ENCODE measurements at places on chromosomes 3 and 15.

DNA sequence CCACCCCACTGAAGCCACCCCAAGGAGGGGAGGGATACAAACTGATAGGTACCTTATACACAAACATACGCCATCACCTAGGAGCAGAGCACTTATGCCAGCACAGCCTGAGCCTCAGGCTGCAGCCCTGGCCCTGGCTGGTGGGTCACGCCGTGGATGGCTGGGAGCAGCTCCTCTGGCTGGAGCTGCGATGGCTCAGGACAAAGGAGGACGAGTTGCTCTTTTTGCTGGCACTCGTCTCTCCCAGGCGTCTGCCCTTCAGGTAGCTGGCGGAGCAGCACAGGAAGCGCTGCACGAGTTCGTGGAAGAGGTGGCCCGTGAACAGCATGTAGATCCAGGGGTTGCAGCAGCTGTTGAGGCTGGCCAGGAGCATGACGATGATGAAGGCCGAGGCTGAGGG lies 16.6 kb downstream of the OXTR start:
- DNase-seq = no peak

DNA sequence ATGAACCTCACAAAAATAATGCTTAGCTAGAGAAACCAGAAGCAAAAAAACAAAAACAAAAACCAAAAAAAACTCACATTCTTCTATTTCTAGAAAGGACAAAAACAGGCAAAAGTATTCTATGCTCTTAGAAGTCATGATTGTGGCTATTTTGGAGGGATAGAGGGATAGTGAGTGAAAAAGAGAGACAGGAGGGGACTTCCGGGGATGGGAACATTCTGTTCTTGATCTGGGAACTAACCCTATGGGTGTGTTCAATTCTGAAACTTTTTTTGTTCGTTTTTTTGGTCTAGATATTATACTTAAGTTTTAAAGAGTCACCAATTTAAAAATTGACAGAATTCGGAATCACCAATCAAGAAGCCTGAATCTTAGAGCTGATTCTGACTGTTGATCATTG lies 120.0 kb upstream of the TPM1 start:
- no peak for DNase-seq

GRCh38 chr3:46609212-46609721 lies 3.1 kb upstream of the FAM240A start:
- DNase-seq = no peak

DNA sequence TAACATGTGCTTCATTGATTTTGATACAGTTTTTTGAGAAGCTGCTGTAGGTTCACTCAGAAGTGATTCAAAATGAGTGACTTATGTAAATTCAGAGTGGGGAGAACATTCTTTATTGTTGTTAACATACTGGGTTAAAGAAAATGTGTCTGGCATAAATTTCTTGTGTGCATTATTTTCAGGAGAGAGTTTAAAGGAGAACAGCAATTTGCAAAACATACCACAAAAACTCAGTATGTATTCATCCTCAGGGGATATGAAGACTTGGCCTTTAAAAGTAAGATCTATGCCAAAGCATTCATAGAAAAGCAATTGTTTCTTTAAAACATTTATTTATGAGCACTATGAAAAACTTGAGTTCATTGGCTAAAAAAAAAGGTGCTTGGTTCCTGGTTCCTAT lies 1089.8 kb downstream of the ROBO2 start:
- no peak for DNase-seq

GRCh38 chr15:94047566-94047965 lies 183.8 kb upstream of the MCTP2 start:
- DNase-seq = no peak

- DNase-seq = no peak
These were observed 137.4 kb downstream of the MBNL1 start for GRCh38 chr3:152405915-152406802.

DNA sequence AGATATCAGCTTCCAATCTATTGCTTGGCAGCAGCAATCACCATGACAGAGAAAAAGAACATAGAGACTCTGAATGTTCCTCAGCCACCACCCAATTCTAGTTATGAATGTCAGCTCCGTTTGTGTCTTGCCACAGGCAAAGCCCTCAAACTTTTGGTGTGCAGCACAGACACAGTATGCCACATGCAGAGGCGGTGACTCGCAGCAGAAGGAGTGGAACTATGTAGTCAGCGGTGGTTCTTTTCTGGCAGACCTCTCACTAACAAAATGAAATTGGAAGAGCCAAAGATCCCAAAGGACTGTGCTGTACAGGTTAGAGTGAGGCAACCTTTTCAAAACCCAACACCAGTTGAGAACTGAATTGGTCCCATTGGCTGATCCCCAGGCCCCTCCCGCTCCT lies 220.9 kb downstream of the SLC9A9 start:
- DNase-seq = no peak

DNA sequence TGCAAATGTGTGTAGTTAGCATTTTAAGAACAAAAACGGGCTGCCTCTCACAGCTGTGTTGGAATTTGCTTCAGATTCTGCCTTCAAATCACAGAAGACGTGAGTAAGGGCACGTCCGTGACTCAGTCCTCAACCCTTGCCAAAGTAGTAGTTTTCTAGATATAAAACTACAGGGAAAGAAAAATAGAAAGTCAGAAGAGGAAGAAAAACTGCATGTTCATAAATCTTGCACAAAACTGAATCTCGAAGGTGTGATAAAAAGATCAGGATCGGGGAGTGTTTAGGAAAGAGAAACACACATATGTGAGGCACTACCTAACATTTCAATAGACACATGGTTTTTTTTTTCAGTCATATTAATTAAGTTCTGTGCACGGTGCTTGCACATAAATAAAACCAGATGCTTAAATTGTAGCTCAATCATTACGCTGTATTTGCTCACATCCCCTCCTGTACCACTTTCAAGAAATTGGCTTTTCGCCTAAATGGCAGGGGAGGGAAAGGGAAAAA lies 71.7 kb downstream of the P3H2 start:
- no peak for DNase-seq

DNA sequence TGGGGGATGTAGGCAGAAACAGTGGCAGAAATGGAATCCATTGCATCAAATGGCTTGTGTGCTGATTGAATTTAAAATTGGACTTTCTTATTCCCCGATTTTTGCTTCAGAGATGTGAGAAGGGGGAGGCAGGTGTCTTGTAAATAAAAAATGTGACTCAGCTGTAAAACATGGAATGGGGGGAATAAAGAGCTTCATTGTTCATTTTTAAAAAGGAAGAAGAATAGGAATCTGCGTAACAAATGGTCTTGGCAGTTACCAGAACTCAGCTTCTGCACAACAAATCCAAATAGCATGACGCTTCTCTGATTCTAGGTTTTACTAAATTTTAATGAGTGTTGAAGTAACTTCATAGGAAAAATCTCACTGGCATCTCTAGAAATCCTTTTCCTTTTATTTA lies 323.9 kb upstream of the GBE1 start:
- DNase-seq = no peak

DNA sequence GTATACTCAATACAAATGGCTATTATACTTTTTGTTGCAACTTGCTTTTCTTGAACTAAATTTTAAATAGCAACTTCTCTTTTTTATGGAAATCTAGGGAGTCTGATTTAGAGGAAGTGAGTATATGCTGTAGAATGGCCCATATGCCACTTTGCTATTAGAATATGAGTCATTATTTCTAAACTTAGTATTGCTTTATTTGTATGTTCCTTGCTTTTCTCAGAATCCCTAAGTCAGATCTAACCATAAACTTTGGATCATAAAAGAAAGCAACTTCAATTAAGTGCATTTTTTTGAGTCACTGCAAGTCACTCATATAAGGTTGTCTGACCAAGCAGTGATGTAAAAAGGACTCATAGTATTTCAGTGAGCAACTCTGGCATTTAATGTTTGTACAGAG lies 17.5 kb upstream of the SPTSSB start:
- no peak for DNase-seq

- DNase-seq = no peak
These were observed 46.9 kb downstream of the PIK3R4 start for GRCh38 chr3:130699765-130700164.

GRCh38 chr3:1138036-1138435 lies 45.2 kb downstream of the CNTN6 start:
- DNase-seq = no peak

DNA sequence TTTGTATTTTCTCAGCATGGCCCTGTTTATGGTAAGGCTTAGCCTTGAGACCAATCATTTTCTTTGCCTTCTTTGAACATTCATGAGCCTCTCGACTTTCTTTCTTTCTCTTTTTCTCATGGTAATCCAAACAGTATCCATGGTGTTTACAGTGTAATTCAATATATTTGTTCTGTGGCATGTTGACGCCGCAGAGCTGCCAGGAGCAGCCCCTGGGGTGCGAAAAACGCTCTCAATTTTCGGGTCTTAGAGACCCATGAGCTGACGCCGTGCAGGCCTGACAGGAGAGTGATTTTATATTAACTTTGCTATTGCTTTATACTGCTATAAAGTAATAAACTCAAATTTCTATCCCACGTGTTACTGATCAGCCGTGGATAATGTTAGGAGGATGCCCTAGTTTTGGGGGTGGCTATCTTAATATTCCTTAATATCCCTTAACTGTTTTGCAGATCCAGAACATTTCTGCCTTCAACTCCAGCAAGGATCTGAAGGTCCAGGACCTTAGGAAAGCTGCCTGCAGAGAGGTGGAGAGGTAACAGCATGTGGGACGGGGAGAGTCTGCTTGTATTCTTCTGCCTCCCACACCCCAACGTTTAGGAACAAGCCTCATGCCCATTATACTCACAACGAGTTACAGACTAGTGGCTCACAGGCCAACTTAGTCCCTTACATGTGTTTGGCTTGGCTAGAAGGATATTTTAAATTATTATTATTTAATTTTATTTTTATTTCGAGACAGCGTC lies 29.3 kb upstream of the MYO1E start:
- DNase-seq = no peak

- no peak for DNase-seq
These were observed 984.1 kb upstream of the GBE1 start for GRCh38 chr3:82745544-82745943.

DNA sequence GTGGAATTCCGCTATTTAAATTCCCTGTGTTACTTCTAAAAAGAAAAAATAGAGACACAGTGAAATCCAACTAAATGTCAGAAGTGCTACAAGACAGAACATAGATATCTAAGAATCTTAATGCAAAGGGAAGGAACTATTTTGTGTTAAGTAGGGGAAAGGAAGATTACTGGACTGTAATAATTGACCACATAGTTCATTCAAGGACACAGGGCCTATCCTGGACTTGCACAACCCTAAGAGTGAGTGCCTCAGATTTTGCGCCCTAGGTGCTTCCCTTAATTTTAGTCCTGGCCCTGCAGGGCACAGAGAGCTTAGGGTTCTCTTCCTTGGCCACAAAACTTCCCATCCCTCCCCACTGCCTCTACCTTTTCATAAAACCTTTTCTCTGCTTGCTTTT lies 3.5 kb upstream of the IL20RB start:
- DNase-seq = no peak

DNA sequence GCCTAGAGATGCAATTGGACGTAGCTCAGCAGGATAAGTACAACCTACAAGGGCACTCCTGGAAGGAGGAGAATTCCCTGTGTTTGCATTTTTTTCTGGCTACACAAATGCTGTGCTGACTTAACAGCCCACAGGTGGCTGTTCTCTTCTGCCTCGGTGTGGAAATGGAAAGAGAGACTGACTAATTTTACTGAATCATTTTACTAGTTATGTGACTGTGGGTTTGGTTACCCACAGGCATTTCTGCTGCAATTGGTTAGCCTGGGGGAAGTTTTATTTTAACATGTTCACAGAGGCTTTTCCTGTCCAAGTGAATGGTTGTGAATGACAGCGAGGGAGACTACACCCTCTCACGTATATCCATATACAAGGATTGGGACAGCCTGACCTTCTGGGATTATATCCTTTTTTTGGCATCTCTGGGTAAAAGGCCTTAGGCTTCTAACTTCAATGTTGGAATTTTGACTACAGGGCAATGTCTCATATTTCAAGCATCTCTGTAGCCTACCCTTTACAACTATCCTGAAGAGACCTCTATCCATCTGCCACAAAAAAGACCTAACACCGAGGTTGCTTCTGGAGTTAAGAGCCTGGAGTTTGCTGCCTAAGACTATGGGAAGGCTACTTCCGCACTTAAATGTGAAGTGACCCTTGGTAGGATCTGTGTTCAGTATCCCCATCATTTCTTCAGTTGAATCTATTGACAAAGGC lies 67.2 kb upstream of the TP63 start:
- DNase-seq = peak; percentile 87

DNA sequence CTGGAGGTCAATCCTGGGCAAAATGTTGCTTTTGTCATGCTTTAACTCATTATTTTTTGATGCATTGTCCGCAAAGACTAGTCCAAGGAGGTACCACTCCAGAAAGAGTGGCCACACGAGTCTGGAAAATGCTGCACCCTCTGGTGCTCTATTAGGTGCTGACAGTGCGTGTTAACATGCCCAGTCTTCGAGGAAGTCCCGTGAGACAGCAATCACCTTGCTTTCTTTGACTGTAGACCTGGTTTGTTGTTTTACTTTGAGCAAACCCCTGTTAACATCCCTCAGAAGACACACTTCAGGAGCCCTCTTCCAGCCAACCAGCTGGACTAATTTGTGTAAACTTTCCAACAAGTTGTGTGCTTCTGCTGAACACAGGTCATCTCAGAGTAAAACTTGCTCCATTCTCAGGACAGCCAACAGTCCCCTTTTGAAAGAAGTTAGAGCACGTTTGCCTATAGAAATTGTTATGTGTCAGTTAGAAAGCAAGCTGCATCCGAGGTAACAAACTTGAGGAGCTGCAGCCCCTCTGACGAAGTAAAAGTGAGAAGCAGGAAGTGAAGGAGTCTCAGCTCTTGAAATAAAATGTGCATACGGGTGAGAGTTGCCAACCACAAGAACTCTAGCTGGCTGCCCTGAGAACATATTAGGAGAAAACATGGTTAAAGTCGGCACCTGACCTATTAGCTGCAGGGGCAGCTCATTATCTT lies 205.0 kb downstream of the LPP start:
- no peak for DNase-seq

- DNase-seq = no peak
These were observed 165.9 kb downstream of the POLR2M start for GRCh38 chr15:57872281-57873030.

DNA sequence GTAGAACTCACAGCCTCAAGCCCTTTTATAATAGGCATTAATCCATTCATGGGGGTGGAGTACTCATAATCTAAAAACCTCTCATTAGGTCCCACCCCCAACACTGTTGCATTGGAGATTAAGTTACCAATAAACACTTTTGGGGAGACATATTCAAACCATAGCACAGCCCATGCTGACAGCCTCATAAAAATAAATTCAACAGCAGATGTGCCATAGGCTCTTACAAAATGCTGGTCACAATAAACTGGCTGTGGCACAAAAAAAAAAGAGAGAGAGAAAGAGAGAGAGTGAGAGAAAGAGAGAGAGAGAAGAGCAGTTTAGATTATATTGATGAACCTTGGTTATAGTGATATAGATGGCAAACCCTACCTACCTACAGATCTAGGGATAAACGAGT lies 1000.9 kb downstream of the TUSC7 start:
- no peak for DNase-seq

DNA sequence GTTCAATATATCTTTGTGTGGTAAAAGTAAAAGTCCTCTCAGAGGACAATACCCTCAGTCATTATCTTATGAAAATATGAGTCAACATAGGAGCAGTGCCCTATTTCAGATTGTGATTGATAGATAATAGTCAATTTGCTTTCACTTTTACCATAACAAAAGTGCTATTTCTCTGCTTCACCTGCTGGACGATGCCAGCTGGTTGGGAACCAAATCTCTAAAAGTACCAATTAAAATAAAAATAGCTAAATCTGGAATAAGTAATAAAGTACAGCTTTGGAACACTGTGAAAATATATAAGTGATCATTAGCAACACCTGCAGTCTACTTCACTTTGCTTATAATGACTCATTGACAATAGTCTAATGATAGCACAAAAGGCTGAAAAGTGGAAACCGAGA lies 390.3 kb upstream of the AGTR1 start:
- no peak for DNase-seq
